ENCODE measurements at places on chromosomes 1 and 21.

- no peak for DNase-seq
Measured at GRCh38 chr1:247115141-247115510, 11.0 kb upstream of the ZNF669 start.

DNA sequence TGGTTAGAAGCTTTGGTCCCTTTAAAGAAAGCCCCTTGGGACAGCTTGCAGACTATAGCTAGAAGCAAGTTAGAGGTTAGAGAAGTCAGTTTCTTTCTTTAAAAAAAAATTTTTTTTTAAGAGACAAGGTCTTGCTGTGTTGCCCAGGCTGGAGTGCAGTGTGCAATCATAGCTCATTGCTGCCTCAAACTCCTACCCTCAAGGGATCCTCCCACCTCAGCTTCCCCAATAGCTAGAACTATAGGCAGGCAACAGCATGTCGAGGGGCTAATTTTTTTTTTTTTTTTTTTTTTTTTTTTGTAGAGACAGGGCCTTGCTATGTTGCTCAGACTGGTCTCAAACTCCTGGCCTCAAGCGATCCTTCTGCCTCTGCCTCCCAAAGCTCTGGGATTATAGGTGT is 44.2 kb upstream of the ZNF326 start:
- no peak for DNase-seq

GRCh38 chr21:46052703-46053651 is 44.9 kb upstream of the COL6A2 start:
- no peak for DNase-seq

DNA sequence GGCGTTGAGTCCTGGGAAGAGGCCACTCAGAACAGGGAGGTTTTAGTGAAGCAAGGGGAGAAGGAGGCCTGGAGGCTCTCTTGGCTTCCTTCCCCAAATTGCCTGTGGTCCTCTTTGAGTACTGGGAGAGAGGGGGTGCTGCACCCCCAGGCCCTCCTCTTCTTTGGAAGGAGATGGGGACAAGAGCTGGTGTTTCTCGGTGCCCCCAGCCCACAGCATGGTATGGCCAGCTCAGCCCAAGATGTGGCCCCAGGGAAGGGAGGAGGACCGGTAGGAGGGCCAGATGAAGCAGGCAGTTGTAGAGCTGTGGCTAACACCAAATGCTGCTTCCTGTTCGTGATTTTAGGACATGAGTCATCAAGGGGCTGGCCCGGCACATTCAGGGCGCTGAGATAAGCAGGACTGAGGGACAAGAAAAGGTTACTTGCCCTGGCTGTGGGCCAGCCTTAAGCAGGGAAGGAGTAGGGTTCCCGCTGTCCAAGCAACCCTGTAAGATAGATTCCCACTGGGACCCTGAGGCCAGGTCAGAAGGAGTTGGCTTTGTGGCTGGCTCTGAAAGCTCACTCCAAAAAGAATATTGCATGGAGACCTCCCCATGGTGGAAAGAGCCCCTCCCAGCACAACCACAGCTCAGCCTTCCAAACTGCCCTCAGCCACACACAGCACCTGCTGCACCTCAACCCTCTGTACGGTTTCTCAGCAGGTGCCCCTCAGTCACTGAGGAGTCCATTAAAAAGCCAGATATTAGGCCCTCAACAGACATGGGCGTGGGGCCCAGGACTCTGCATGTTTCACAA is 4.9 kb upstream of the TNFRSF1B start:
- DNase-seq, result peak; percentile 76

- DNase-seq, result no peak
Measured at GRCh38 chr1:115437196-115437595, 99.1 kb upstream of the NGF start.

DNA sequence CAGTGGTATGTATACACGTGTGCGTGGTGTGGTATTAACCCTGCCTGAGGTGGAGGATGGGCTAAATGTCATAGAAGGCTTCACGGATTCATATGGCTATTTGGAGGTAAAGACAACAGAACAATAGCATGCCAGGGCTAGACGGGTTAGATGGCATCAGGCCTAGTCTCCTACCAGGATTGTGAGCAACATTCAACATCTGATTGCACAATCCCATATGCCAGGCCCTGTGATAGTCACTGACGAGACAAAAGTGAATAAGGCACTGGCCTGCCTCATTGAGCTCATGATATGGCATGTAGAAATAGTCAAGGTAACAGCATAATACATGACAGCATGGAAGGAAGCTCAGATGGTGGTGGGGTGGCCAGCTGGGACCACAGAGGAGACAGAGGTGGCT is 167.1 kb upstream of the BEND5 start:
- DNase-seq, result peak; percentile 34

DNA sequence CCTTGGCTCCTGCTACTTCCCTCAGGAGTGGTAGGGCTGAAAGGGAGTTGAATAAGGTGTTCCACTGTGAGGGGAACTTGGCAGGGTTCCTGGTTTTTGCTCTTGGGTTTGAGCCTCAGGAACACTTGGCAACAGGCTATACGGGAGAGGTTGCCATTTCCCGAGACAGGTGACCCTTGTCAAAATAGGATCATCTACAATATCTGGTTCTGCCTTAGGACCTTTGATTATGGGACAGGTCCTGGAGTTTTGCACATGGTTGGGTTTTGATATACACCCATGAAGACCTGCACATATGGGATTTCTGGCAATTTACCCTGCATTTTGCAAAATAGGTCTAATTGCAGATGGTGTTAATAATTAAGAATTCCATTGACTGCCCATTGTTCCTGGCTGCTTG is 31.1 kb downstream of the YY1AP1 start:
- DNase-seq, result no peak

DNA sequence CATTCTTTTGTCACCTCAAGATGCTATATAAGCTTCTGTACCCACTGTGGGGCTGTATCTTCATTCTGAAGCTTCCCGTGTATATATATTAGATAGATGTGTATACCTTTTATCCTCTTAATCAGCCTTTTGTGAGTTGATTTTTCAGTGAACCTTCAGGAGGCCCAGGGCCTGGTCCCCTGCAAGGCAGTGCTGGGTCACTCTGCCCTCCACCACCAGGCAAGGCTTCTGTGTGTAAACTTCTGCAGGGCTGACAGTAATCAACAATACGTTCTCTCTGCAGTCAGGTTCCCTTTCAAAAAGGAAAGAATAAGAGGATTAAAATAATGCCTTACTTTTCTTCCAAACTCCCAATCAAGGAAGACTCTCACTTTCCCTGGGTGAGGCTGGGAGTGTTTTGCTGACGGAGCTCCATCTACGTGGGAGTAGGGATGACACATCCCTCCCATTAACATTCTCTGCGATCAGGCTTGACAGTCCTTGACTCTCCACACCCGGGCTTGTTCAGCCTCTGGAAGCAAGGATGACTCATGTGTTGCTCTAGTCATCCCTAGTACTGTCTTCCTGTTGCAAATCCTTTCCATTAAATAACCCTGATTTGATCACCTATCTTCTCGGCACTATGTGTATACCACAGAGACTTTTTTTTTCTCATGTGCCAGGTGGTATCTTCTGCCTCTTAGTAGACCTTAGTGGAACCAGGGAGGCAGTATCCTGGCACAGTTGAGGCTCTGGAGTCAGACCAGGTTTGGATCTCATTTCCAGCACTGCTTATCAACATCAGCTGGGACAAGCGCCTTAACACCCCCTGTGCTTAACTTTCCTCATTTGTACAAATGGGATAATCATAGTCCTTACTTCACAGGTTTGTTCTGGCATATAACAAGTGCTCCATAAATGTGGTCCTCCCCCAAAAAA is 70.3 kb upstream of the KCNK1 start:
- peak; percentile 100 for DNase-seq

GRCh38 chr1:151976015-151976343 is 17.7 kb downstream of the S100A10 start:
- DNase-seq, result no peak

GRCh38 chr1:9630331-9631111 is 21.0 kb upstream of the PIK3CD start:
- DNase-seq, result no peak

DNA sequence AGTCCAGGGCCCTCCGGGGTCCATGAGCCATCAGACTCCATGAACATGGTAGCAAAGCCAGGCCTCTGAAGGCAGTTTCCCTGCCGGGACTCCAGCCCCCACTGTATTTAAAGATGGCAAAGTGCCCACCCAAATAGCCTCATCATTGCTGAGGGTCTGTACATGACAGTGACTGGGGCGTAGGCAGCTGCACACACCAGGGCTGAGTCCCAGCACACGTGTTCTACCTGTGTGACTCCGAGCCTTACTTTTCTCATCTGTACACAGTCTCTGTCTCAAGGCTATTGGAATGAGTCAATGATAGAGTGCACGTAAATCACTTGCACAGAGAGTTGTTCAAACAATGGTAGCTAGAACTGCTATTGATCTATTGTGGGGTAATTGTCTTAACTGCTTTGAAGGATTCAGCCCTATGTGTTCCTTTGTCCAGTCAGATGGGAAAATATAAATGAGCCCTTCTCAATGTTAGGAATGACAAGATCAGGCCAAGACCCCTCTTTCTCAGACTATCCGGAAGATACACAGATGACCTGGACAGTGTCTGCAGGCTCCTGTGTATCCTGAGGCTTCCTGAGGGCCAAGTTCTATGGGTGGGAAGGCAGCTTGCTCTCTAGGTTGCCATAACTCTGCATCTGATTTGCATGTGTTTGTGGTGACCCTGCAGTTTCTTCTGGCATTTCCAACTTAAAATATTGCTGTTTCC is 48.9 kb downstream of the RASSF5 start:
- DNase-seq, result peak; percentile 20

DNA sequence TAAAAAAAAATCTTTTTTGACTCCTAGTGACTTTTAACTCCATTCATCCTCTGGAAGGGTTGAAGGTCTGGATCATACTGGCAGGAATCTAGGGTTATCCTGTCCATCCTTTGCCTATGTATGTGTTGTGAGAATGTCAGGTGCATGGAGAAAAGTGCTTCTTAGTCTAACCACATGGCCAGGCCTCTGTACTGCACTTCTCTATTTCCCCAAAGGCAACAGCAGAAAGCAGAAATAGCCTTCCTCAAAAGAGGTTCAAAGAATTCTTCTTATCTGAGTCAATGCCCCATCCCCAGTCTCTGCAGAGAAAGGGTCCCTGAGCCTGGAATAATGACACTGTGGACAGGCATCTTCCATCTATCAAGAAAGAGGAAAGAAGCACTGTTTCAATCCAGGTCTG is 85.7 kb upstream of the CD34 start:
- no peak for DNase-seq

- DNase-seq, result no peak
Measured at GRCh38 chr1:12161324-12161661, 5.5 kb upstream of the TNFRSF1B start.

DNA sequence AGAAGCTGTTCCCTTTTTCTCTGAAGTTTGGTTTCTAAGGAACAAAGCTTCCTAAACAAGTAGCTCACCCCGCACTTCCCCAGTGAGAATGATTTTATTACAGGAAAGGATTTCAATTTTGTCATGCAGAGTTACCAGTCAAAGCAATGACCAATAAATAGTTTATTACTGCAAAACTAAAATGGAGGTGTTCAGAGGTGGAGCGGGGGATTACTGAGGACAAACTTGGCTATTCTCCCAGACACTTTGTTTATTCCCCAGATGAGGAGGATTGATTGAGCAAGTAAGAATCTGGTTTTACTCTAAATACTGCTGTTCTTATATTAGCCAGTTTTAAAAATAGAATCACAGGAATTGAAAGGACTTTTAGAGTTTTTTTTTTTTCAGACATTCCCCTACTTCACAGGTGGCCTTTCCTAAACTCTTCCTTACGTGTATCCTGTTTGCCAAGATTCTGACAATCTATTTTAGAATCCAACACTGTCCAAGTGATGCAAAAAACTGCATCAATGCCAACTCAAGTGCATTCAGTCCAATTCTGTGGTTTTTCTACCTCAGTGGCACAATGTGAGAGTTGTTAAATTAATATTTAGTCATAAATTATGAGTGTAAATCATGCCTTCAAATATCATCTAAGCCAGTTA is 136.1 kb downstream of the TNFSF18 start:
- DNase-seq, result no peak

DNA sequence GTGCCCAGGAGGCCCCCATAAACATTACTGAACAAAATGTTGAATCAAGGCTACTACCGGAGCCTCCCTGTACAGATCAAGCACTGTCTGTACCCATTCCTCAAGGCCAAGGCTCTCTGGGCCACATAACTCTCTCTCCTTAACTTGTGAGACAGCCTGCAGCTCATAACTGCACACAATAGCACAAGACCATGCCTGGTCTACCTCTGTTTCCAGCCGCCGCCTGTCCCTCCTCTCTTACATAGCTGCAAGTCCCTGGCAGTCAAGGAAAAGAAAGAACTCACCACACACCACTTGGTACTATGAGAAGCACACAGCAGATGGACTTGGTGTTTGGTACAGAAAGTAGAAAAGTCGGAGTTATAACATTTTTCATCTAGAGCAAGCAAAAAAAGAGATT is 91.1 kb downstream of the SSBP3 start:
- DNase-seq, result no peak

DNA sequence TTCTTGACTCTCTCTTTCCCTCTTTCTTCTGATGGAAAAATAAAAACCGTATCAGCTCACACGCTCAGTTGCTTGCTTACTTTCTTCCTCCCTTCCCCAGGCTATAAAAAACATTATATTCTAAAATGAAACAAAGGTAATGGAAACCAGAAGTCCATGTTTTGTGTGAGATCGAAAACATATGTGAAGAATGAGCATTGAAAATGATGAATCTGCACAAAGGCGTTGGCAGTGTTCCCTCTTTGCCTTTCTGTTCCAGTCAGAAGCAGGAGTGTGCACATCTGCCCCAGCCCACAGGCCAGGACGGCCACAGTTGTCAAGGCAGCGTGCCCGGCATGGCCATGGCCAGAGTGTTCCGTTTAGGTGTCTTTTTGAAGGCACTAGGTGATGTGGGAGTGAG is 185.3 kb upstream of the USP24 start:
- DNase-seq, result no peak

GRCh38 chr1:205324781-205325180 is 3.2 kb upstream of the NUAK2 start:
- DNase-seq, result no peak

All from bronchial epithelial cell (primary cell).